Activated naive CD8-positive, alpha-beta T cell treated with anti-CD3 and anti-CD28 coated beads, Interleukin-2, amount 10 ng/mL, durations not matched to agents 7 days and 5 days (primary cell): ENCODE measurements at places on chromosomes 3 and 15. TPM values are rescaled to one million over a fixed set of nuclear protein-coding genes. Genes with fewer than 3 reads are reported as not detected.

- no peak overlapping the region for H3K27ac ChIP-seq
- DNase-seq, result no peak
- H3K4me1 ChIP-seq, result peaks cover 18% of the 10 kb centered on the region
- H3K36me3 ChIP-seq, result peaks cover 5% of the 10 kb centered on the region
- no peak overlapping the region for H3K4me3 ChIP-seq
- no peaks in the 10 kb centered on the region for H3K27me3 ChIP-seq
Observed at GRCh38 chr15:99729327-99729726, 3.9 kb downstream of the LYSMD4 start.

DNA sequence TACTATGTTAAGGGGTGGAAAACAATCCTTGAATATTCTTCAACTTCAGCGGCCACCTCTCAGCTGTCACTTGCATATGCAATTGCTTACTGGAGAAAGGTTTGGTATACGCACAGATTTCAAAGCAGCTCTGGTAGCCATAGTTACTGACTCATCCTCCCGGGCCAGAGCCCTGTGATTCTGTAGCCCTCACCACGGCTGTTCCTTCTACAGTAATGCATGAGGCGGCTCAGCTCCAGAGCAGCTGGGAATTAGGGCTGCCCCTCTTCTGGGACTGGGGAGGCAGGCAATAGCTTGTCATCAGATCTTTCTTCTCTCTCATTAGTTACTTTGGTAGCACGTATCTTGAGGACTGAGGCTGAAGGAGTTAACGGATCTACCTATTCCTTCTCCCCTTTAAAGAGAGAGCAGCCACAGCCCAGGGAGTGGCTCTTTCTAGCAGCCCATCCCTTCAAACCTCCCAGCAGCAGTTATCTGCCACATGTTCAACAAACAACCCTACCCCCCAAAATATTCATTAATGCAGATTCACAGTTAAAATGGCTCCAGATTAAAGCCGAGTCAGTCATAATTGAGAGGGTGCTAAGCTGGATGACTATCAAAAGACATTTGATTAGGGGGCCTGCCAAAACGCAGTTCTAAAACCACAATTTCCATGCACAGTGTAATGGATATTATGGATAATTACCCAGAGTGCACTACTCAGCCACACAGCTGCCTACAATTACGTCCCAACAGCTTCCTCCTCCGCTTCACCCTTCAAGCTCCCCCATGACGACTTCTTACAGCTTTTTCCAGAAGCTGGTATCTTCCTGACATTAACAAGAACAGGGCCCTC lies 54.7 kb downstream of the ETV5 start:
- H3K27me3 ChIP-seq, result peaks cover 74% of the 10 kb centered on the region
- H3K4me1 ChIP-seq, result peaks cover 2% of the 10 kb centered on the region
- no peak overlapping the region for H3K27ac ChIP-seq
- no peaks in the 10 kb centered on the region for H3K36me3 ChIP-seq

DNA sequence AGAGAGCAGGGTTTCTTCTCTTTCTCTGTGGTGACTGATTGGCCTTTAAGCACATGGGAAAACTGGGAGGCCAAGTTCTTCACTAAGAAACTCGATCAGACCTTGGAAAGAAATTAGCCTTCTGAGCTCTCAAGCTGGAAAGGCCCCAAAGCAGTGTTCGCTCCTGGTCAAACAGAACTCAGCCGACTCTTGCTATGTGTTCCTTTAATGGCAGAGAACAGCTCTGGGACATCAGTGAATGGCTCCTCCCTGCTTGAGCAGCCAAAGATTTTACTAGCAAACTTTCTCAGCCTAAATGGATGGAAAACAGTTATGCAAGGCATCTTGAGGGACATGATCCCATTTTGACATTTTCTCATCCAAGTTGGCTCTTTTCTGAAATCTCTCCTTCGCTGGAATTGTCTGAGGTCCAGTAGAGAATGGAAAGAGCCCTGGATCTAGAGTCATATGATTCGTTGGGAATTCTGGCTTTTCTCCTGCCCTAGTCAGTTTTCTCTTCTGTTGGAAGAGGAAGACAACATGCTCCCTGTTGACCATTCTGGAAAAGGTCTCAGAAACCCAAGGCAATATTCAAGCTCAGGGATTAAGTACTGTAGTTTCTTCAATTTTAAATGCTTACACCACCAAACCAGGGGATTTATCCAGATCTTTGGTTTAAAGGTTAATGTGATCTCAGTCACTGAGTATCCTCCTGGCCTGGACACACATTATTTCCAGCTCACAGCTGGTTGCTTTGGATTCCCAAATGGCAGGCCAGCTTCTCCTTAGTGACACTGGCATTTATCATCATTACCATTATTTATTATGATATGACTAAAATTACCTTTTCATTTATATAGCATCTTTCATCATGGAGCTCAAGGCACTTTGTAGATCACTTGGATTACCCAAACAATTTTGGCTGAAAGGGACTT lies 319.6 kb downstream of the AGBL1 start:
- H3K27me3 ChIP-seq, result no peaks in the 10 kb centered on the region
- H3K36me3 ChIP-seq, result no peaks in the 10 kb centered on the region
- H3K4me3 ChIP-seq, result no peak overlapping the region
- DNase-seq, result no peak
- no peak overlapping the region for H3K27ac ChIP-seq
- no peaks in the 10 kb centered on the region for H3K4me1 ChIP-seq

DNA sequence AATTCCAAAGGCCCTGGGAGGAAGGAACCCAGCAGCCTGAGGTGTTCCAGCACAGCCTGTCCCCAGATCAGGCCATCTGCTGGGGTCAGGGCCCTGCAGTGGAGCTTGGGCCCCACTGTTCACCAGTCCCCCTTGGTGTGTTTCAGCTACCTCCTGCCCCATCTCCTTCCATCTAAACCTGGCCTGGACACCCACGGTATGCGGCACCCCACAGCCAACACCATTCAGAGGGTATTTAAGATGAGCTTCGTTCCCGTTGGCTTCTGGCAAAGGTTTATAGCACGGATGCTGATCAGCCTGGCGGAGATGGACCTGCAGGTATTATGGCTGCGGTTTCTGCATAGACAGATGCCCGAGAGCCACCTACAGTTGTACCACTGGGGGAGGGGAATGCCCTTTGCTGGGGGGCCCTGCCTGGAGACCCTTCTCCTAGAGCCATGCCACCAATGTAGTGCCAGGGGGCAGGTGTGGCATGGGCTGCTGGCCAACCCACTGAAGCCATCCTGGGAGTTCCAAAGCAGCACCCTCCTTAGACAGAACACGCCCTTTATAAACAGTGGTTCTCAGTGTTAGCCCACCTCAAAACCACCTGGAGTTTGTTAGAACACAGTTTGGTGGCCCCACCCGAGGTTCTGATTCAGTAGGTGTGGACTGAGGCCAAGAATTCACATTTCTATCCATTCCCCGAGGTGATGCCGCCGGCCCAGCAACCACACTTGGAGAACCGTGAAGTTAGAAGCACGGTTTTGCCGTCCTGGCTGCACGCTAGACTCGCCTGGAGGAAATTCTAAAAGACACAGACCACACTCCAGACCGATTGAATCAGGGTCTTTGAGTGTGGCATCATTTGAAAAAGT lies 126.9 kb downstream of the LRRK1 start:
- H3K27ac ChIP-seq, result no peak overlapping the region
- no peak for DNase-seq
- H3K36me3 ChIP-seq, result no peaks in the 10 kb centered on the region
- H3K27me3 ChIP-seq, result peaks cover 18% of the 10 kb centered on the region

- H3K27me3 ChIP-seq, result peaks cover 2% of the 10 kb centered on the region
- no peaks in the 10 kb centered on the region for H3K36me3 ChIP-seq
- no peak overlapping the region for H3K27ac ChIP-seq
- no peaks in the 10 kb centered on the region for H3K4me1 ChIP-seq
- no peak overlapping the region for H3K4me3 ChIP-seq
Observed at GRCh38 chr3:54427941-54428871, 305.9 kb downstream of the CACNA2D3 start.

DNA sequence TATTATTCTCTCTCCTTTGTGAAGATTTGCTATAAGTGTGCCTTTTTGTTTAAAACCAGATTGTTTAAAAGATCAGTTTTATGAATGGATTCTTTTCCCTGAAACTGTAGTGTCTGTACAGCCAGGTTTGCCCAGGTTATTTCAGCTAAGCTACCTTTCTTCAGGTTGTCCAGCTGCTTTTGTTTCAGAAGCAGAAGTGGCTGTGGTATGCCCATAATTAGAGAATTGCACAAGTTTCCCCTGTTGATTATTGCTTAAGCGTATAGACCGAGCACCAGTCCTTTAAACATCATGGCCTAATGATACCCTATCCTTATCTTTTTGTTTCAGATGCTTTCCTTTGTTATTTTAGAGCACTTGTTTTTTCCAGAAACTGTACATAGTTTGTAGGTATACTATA lies 10.2 kb downstream of the ASB7 start:
- no peaks in the 10 kb centered on the region for H3K27me3 ChIP-seq
- H3K36me3 ChIP-seq, result peaks cover 18% of the 10 kb centered on the region
- H3K4me3 ChIP-seq, result no peak overlapping the region
- no peak for DNase-seq
- no peak overlapping the region for H3K27ac ChIP-seq
- H3K4me1 ChIP-seq, result peaks cover 5% of the 10 kb centered on the region

The FHIT gene
- total RNA-seq, result 5.8 TPM

- peak overlapping the region; percentile 29 for H3K4me3 ChIP-seq
- H3K27me3 ChIP-seq, result no peaks in the 10 kb centered on the region
- H3K36me3 ChIP-seq, result peaks cover 51% of the 10 kb centered on the region
- H3K27ac ChIP-seq, result peak overlapping the region; percentile 70
- H3K4me1 ChIP-seq, result peaks cover 83% of the 10 kb centered on the region
- no peak for DNase-seq
Observed at GRCh38 chr3:172586436-172586835, 63.2 kb upstream of the TNFSF10 start.

DNA sequence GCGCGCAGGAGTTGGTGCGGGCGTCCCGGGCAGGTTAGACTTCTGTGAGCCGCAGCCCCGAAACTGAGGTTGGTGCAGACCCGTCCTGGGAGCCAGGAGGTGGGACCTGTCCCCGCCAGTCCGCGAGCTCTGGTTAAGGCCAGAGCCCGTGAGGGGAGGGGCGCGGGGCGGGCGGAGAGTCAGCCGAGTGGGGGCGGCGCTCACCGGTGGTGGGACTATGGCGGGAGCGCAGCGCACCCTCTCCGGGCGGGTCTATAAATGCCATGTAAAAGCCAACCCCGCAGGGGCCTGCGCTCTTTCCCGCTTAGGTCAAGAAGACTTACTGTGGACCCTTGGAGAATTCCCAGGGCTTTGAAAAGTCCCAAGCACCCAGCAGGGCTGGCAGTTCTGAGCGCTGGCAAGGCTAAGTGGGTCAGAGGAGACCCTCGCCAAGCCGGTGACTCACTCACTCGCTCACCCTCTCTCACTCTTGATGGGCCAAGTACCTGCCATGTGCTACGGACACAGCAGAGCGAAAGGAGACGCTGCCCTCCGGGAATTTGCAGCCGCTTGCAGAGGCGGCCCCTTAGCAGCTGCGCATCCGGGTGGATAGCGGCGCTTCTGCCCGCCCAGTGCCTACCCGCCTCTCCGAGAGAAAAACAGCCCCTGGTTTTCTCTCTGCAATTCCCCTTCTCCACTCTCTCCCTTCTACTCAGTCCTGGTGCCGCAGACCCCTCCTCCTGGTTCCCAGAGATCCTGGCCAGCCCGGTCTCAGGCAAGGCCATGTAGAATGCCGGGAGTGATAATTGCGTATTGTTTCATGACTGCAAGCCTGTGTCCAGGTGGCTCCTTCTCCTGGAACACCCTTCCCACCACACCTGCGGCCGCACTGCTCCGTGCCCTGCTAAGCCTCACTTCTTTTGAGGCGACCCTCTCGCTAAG lies at the start of gene ALDH1L1:
TSS of gene ALDH1L1 (minus strand) at position 110 of the 921 bp plus-strand sequence. CDS start 19,607 bp downstream, outside the sequence.
- no peak for DNase-seq
- no peaks in the 10 kb centered on the region for H3K36me3 ChIP-seq
- H3K4me3 ChIP-seq, result no peak within 1 kb of the TSS

GRCh38 chr3:72993391-72993790 lies 3.2 kb upstream of the PPP4R2 start:
- no peaks in the 10 kb centered on the region for H3K27me3 ChIP-seq
- peaks cover 5% of the 10 kb centered on the region for H3K36me3 ChIP-seq
- no peak for DNase-seq

DNA sequence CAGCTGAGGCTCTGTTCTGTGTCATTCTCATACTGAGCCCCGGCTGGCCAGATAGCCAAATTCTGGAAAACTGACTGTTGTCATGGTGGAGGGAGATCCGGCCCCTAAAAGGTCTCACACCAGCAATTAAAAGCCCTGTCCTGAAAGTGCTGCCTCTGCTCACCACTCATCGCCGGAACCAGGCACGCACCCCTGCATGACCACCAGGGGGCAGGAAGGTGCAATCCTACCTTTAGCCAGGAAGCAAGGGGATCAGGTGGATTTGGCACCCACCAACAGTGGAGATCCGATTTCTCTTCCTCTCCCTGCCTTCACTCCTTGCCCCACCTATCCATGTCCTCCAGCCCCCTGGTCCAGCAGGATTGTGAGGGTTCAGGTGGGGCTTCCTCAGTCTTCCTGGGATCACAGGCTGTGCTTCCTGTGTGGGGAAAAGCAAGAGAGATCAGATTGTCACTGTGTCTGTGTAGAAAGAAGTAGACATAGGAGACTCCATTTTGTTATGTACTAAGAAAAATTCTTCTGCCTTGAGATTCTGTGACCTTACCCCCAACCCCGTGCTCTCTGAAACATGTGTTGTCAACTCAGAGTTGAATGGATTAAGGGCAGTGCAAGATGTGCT lies 16.1 kb upstream of the CACNA2D2 start:
- peaks cover 6% of the 10 kb centered on the region for H3K4me1 ChIP-seq
- DNase-seq, result peak; percentile 79
- no peak overlapping the region for H3K27ac ChIP-seq
- no peaks in the 10 kb centered on the region for H3K36me3 ChIP-seq

The WNT5A gene
- not detected for total RNA-seq

DNA sequence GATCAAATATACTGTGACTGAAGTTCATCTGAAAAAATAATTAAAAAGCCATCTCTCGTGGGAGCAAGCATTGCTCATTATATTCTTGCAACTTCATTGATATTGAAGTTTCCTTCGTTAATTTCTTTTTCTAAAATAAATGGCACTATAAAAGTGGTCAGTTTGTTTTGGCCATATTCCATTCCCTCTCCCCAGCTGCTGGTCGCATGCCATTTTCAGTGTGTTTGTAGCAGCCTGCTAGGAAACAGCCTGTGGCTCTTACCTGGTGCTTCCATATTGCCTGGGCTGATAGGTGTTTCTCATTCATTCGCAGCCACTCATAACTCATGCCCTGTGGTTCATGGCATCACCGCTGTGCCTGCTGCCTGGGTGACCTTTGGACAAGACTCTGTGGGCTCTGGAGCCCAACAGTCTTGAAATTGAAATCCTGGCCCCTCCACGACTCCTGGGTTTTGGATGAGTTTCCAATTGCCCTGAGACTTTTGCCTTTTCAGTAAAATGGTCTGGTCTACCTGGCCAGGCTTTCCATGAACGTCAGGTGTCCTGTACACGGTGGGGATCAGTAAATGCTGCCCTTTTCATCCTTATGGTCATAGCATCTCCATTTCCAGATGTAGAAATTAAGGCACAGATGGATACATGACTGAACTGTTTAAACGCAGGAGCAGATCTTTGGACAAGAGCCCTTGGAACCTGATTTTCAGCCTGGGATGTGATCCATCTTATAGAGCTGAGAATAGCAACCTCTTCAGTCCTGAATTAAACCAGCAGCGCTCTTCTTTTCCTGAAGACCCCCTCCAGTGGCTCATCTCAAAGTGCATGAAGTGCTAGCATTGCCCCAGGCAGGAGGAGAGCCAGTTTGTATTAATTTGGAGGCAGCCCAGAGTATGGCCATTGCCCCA lies 69.4 kb downstream of the SLCO3A1 start:
- no peak overlapping the region for H3K4me3 ChIP-seq
- no peak overlapping the region for H3K27ac ChIP-seq
- peaks cover 9% of the 10 kb centered on the region for H3K4me1 ChIP-seq
- H3K36me3 ChIP-seq, result peaks cover 4% of the 10 kb centered on the region
- no peaks in the 10 kb centered on the region for H3K27me3 ChIP-seq

GRCh38 chr15:64549860-64550259 lies 89.5 kb downstream of the ZNF609 start:
- H3K4me1 ChIP-seq, result peaks cover 5% of the 10 kb centered on the region
- H3K27me3 ChIP-seq, result no peaks in the 10 kb centered on the region
- H3K36me3 ChIP-seq, result peaks cover 11% of the 10 kb centered on the region
- H3K4me3 ChIP-seq, result no peak overlapping the region
